ENCODE measurements at places on chromosomes 16 and 17.

DNA sequence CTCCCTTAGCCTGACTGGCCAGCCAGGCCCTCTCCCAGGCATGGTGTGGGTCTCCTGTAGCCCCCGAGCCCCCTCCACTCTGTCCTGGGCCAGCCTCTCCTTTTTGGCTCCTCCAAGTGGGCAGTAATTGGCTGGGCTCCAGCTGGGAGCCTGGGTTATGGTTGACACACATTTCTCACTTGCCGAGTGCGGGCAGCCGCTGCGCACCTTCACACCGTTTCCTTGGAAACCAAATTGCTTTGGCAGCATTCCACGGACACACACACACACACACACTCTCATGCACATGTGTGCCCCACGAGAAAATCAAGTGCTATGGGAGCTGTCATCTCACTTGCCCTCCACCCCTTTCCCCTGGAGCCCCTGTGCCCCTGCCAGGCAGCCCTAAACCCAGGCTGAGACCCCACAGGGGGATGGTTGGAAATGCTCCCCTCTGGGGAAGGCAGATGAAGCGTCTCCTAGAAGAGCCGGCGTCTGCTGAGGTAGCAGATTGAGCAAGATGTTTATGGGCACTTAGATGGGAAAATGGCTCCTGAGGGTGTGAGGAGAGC lies 402.7 kb upstream of the TNRC6C start:
- no peak for DNase-seq

DNA sequence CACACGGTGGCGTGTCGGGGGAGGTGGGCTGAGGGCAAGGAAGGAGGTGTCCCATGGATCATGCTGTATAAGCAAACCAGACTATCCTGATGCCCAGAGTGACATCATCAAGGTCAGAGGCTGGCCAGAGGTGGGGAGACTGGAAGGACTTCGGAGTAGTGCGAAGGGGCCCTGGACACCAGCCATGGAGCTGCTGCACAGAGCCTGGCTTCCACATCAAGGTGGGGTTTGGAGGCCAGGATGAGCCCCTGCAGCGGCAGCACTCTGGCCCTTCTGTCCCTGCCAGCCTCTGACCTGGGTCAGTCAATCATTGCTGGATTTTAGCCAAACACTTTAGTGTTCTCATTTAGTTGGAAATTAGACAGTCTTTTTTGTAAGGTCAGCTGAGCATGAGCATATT lies 34.8 kb downstream of the MED13 start:
- no peak for DNase-seq

DNA sequence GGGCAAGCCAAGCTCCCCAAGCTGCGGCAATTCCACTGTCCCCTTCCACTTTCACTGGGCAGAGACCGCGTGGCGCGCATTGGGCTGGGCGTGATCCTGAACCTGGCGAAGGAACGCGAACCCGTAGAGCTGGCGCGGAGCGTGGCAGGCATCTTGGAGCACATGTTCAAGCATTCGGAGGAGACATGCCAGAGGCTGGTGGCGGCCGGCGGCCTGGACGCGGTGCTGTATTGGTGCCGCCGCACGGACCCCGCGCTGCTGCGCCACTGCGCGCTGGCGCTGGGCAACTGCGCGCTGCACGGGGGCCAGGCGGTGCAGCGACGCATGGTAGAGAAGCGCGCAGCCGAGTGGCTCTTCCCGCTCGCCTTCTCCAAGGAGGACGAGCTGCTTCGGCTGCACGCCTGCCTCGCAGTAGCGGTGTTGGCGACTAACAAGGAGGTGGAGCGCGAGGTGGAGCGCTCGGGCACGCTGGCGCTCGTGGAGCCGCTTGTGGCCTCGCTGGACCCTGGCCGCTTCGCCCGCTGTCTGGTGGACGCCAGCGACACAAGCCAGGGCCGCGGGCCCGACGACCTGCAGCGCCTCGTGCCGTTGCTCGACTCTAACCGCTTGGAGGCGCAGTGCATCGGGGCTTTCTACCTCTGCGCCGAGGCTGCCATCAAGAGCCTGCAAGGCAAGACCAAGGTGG lies 9.8 kb downstream of the SARM1 start:
- no peak for DNase-seq

GRCh38 chr17:30344283-30345088 lies 10.6 kb upstream of the TMIGD1 start:
- no peak for DNase-seq

DNA sequence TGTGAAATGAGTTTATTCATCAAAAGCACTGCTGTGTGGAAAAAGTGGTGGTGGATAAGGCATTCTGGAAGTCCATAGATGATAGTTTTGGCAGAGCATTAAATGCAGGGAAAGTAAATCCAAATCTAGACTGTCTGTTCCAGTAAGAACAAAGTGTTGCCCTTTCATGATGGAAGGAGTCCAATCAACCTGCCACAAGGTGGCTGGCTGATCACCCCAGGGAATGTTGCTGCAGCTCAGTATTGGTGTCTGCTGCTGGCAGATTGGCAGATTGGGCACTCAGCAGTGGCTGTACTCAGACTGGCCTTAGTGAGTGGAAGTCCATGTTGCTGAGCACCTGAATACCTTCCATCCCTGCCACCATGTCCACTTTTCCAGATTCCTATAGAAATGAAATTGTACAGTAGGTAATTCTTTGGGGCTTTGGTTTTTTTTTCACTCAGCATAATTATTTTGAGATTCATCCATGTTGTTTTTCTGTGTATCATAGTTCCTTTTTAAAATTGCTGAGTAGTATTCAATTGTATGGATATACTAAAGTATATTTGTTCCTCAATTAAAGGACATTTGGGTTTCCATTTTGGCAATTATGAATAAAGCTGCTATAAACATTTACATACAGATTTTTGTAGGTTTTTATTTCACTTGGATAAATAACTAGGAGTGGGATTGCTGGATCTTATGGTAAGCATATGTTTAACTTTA lies 14.3 kb downstream of the DYNLL2 start:
- DNase-seq, result no peak

DNA sequence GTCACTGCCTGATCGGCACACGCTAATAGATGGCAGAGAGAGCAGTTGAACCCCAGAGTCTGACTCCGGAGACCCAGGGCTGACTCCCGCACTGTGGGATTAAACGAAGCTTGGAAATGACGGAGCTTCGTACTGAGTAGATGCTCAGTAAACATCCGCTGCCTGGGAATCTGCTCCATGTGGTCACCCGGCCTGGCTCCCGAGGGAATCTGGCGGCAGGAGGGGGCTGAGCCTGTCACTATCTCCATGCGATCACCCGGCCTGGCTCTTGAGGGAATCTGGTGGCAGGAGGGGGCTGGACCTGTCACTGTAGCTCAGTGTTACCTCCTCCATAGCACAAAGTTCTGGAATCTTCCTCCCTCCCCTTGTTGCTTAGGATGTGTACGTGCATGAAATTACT lies 139.7 kb upstream of the CIBAR2 start:
- DNase-seq, result no peak

DNA sequence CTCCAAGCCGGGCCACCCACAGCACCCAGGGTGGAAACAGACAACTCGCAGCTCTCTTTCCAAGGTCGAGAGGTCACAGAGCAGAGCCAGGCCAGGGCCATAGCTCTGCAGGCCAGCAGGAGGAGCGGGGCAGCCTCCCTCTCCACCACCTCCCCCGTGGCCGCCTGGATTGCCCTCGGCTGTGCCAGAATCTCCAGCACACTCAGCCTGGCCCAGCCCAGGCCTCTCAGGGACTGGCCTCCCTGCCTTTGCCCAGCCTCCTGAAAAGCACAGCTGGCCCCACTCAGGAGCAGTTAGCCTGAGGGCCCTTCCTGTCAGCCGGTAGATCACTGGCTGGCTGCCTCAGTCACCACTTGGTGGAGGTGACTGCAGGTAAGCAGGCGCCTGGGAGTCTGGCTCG lies 85.8 kb upstream of the SEC14L1 start:
- no peak for DNase-seq

- DNase-seq, result peak; percentile 42
Observed at GRCh38 chr16:24525970-24526559, 13.3 kb upstream of the RBBP6 start.

DNA sequence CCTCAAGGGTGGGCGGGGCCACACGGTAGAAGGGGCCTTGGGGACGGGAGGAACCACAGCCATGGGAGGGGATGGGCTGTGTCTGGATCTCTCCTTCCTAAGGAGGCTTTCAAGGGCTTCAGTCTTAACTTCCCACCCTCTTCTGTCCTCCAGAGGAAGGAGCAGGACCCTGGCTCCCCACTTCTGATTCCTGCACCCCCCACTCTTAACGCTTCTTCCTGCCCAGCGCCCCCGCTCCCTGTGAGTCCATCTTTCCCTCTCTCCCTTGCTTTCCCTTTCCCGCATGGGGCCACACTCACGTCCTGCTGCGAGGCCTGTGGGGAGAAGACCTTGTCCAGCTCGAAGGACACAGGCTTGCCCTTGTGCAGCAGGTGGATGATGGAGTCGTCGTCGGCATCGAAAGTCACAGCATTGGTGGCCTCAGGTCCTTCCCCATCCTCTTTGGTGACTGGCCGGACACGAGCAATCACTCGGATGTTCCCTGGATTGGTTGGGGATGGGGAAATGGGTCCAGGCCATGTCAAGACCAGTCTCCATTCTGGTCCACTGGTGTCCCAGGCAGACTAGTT lies 29.7 kb downstream of the KATNB1 start:
- DNase-seq, result no peak

DNA sequence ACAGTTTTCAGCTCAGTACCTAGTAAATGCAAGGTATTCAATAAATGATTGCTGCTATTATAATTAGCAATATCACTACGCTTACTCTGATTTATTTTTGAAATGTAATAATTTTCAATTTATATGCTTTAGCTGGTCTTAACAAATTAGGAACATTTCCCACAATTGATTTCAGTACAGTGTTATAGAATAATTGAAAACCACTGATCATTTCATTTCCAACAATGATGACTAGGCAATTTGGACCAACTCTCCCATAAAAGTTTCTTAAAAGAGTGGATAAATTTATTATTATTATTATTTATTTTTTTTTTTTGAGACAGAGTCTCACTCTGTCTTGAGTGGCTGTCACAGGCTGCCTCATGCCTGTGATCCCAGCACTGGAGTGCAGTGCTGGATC lies 41.1 kb downstream of the VMP1 start:
- DNase-seq, result no peak

- no peak for DNase-seq
Observed at GRCh38 chr17:973053-973452, 6.5 kb downstream of the NXN start.

GRCh38 chr16:50718061-50718760 lies 23.7 kb upstream of the CYLD start:
- DNase-seq, result no peak

GRCh38 chr17:29592850-29593551 lies at the start of gene ANKRD13B:
Gene ANKRD13B, plus strand, starts transcription at chr17:29593132. Its CDS starts 490 bp downstream, at chr17:29593622.
- DNase-seq, result no peak

GRCh38 chr17:17975436-17975835 lies 2.8 kb downstream of the DRC3 start:
- DNase-seq, result no peak

GRCh38 chr17:53571342-53571741 lies 251.4 kb upstream of the KIF2B start:
- DNase-seq, result no peak

DNA sequence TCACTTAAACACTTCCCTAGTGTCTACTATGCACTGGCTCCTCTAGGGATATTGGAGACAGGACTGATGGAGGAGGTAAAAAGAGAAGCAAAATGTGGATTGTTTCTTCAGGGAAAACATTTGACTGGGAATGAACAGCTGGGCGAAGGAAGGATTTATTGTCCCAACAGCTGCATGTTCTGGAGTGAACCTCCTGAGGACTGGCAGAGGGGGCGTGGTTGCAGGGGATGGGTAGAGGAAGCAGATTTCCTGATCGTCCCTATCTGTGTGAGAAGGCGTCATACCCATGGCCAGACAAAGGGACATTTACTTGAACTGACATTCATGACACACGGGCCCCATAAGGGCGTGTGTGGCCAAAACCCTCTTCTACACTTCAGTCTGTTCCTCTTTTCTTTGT lies 321.5 kb downstream of the MAP2K4 start:
- DNase-seq, result no peak

- no peak for DNase-seq
Observed at GRCh38 chr17:3401786-3402185, 3.6 kb upstream of the OR1E1 start.

DNA sequence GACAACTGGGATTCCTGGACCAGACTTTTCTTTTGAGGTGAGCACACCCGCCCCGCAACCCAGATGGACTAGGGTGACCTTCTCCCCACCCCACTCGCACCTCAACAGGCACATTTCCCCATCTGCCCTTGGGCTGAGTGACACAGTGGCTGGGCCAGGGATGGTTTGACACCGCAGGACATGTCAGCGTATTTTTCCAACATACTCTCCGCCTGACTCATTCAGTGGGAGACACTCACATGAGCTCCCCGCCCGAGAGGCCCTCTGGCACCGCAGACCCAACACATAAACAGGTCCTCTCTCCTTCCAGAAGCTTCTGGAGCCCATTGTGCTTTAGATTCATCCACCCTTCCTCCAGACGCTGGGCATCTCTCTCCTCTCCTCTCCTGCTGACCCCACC lies 69.4 kb downstream of the ZDHHC7 start:
- DNase-seq, result no peak

GRCh38 chr16:2086812-2087747 lies 39.3 kb downstream of the TSC2 start:
- no peak for DNase-seq

GRCh38 chr17:43003542-43004172 lies 2.9 kb upstream of the IFI35 start:
- no peak for DNase-seq

DNA sequence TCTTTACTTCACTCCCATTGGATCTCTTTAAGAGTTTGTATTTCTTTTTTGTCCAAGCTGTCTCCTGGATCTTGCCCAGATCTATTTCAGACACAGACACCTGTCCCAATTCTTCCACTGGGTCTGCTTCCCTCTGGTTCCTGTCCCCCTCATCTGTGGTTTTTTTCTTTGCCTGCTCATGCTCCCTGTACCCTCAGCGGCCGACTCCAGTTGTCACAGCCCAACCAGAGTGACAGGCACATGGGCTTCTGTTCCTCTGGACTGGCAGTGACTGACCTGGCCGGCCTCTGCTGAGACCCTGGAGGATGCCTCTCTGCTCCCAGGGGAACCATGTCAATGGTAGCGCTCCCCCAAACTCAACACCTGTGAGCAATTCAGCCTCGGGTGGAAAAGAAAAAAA lies 142.6 kb downstream of the WSCD1 start:
- DNase-seq, result no peak

GRCh38 chr17:79368521-79368920 lies 242.3 kb downstream of the RBFOX3 start:
- DNase-seq, result no peak

Data from vagina (tissue), 2 donors.